ENCODE measurements at places on chromosomes 11 and 22.
A peak's percentile ranks its signal among the peaks of the same experiment; 100 is the strongest.

- DNase-seq = no peak
- H3K4me3 ChIP-seq = no peak overlapping the region
- peaks cover 2% of the 10 kb centered on the region for H3K27me3 ChIP-seq
- H3K4me1 ChIP-seq = peaks cover 64% of the 10 kb centered on the region
- no peak overlapping the region for H3K27ac ChIP-seq
- H3K36me3 ChIP-seq = peaks cover 19% of the 10 kb centered on the region
Measured at GRCh38 chr11:120216426-120217102, 5.7 kb downstream of the OAF start.

- H3K27ac ChIP-seq = no peak overlapping the region
- H3K4me3 ChIP-seq = no peak overlapping the region
- no peaks in the 10 kb centered on the region for H3K4me1 ChIP-seq
- H3K27me3 ChIP-seq = no peaks in the 10 kb centered on the region
- no peaks in the 10 kb centered on the region for H3K36me3 ChIP-seq
- no peak for DNase-seq
Measured at GRCh38 chr11:13119941-13120520, 110.9 kb downstream of the RASSF10 start.

DNA sequence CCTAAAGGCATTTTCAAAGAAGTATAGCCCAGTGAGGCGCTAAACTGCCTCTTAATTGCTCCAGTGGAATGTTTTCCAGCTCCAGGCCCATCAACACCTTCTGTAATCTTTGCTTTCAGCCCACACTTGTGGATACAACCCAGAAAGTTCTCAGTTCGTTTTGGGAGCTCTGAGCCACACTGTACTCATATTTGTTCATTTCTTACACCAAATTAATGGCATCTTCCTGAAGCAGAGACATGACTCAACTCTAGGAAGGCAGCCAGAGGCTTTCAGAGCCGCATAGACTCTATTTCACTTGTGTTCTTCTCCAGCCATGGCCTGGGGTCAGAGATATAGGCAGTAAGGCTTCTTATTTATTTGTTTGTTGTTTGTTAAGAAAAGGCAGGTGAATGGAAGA is 175.5 kb upstream of the NCAM1 start:
- peaks cover 26% of the 10 kb centered on the region for H3K4me1 ChIP-seq
- H3K27ac ChIP-seq = peak overlapping the region; percentile 35
- H3K4me3 ChIP-seq = no peak overlapping the region
- H3K27me3 ChIP-seq = peaks cover 18% of the 10 kb centered on the region
- DNase-seq = peak; percentile 93
- H3K36me3 ChIP-seq = no peaks in the 10 kb centered on the region

DNA sequence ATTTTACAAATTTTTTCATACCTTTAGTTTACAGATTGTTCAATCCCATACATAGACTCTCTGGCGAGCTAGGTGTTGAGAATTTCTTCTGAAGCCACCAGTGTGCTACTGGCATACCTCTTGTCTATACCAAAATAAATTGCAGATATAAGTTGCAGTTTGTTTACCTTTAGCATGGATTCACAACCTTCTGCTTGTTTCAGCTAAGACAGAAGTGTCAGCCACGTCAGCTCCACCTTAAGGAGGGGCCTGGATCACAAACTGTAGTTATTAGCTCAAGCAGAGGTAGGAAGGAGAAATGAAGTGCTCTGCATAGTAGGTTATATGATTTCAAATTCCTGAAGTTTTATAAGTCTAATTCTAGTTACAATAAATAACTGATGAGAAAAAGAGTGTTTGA is at the start of gene NXPE4:
Gene NXPE4, minus strand, starts transcription at position 216 of the 400 bp plus-strand sequence. CDS start 1,027 bp downstream, outside the sequence.
- no peaks in the 10 kb centered on the region for H3K4me1 ChIP-seq
- H3K36me3 ChIP-seq = no peaks in the 10 kb centered on the region
- H3K27me3 ChIP-seq = no peaks in the 10 kb centered on the region
- no peak for DNase-seq

DNA sequence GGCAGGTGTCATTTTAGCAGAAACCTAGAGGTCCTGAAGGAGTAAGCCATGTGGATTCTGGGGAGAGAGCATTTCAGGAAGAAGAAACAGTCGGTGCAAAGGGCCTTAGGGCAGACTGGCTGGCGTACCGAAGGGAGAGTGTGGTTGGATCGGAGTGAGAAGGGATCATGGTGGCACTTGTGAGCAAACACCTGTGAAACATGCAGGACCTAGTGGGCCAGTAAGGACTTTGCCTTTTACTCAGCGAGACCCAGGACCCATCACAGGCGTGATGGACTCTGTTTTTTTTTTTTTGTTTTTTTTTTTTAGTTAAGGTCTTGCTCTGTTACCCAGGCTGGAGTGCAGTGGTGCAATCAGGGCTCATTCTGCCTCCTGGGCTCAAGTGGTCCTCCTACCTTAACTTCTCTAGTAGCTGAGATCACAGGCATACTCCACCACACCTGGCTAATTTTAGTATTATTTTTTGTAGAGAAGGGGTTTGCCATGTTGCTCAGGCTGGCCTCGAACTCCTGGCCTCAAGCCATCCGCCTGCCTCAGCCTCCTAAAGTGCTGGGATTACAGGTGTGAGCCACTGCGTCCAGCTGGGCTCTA is 3.5 kb upstream of the TSGA10IP start:
- H3K4me1 ChIP-seq = no peaks in the 10 kb centered on the region
- DNase-seq = no peak
- no peak overlapping the region for H3K4me3 ChIP-seq
- peaks cover 6% of the 10 kb centered on the region for H3K27me3 ChIP-seq
- no peak overlapping the region for H3K27ac ChIP-seq
- no peaks in the 10 kb centered on the region for H3K36me3 ChIP-seq

- no peak overlapping the region for H3K27ac ChIP-seq
- DNase-seq = no peak
- no peak overlapping the region for H3K4me3 ChIP-seq
Measured at GRCh38 chr11:124943254-124943616, 7.4 kb upstream of the HEPACAM start.

- peaks cover 14% of the 10 kb centered on the region for H3K4me1 ChIP-seq
- no peaks in the 10 kb centered on the region for H3K36me3 ChIP-seq
- no peak overlapping the region for H3K27ac ChIP-seq
- H3K27me3 ChIP-seq = peaks cover 36% of the 10 kb centered on the region
Measured at GRCh38 chr11:115612046-115612730, 108.0 kb upstream of the CADM1 start.

GRCh38 chr11:17396598-17397310 is 8.3 kb upstream of the KCNJ11 start:
- no peak for DNase-seq
- no peaks in the 10 kb centered on the region for H3K27me3 ChIP-seq
- H3K36me3 ChIP-seq = no peaks in the 10 kb centered on the region
- H3K27ac ChIP-seq = no peak overlapping the region
- H3K4me3 ChIP-seq = no peak overlapping the region
